ENCODE measurements at places on chromosomes 6 and 20.

- no peak for DNase-seq
These were observed 41.0 kb downstream of the MOCS1 start for GRCh38 chr6:39893286-39893685.

DNA sequence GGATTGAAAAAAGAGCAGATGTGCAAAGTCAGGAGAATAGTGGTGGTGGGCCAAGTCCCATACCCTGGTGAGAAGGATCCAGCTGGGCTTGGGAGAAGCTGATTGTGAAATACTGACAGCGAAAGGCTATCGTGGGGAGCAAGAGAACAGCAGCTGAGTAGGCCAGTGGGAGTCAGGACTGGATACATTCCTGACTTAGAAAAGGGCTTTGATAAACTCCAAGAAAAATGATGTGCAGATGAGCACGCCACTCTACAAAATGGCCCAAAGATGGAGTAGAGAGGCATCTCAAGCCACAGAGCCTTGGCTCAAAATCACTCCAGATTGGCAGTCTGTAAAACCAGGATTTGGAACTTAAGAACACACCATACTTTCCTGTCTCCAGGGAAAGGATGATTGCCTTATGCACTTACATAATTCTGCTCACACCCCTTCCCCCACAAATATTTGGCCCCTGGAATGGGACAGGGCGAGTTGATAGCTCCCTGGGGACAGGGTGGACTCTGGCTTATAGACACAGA lies 578.7 kb downstream of the MAFB start:
- DNase-seq, result no peak

DNA sequence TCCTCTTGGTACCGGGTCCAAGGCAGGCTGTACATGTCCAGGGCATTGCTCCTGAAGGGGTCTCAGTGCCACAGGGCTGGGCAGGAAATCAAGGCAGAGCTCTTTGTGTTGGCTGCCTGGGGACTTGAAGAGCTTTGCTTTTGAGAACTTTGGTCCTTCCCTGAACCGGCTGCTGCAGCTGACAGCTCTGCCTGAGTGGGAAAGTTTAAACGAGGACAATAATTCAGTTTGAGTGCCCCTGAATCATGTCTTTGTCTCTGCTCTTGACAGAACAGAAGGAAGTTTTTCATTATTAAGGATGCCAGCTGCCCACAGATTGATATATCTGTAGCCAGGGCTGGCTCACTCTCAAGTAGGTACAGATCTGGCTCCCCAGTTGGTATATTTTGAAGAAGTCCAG lies 56.1 kb downstream of the ANKRD6 start:
- DNase-seq, result no peak

- no peak for DNase-seq
These were observed 47.4 kb upstream of the DDR1 start for GRCh38 chr6:30836957-30837356.

GRCh38 chr6:131362696-131363095 lies 210.3 kb upstream of the ARG1 start:
- no peak for DNase-seq

GRCh38 chr20:38673725-38674091 lies 50.6 kb upstream of the SLC32A1 start:
- no peak for DNase-seq

DNA sequence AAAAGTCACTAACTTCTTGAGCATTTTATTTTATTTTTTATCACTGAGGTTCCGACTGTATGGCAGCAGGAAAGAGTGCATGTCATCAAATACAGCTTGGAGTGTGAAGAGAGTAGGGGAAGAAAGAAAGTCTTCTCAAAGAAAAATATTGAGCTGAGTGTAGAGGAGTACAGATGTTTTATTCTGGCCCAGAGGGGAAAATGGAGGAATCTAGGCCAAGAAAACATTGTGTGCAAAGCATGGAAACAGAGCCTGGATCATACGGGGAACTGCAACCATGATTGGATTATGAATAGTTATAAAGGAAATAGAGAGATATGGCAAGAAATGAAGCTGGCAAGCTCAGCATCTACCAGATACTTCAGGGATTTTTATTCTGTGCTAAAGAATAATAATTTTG lies 104.2 kb upstream of the SCGN start:
- DNase-seq, result no peak

- no peak for DNase-seq
These were observed 111.4 kb downstream of the QKI start for GRCh38 chr6:163525926-163526325.

- DNase-seq, result no peak
These were observed 654.2 kb upstream of the MAP3K7 start for GRCh38 chr6:91240878-91241603.

Data from activated T-cell treated with anti-CD3 and anti-CD28 coated beads for 24 hours (primary cell).